HT1080 (cell line): ENCODE measurements at places on chromosomes 13 and 19. TPM values are rescaled to one million over a fixed set of nuclear protein-coding genes. Genes with fewer than 3 reads are reported as not detected.

DNA sequence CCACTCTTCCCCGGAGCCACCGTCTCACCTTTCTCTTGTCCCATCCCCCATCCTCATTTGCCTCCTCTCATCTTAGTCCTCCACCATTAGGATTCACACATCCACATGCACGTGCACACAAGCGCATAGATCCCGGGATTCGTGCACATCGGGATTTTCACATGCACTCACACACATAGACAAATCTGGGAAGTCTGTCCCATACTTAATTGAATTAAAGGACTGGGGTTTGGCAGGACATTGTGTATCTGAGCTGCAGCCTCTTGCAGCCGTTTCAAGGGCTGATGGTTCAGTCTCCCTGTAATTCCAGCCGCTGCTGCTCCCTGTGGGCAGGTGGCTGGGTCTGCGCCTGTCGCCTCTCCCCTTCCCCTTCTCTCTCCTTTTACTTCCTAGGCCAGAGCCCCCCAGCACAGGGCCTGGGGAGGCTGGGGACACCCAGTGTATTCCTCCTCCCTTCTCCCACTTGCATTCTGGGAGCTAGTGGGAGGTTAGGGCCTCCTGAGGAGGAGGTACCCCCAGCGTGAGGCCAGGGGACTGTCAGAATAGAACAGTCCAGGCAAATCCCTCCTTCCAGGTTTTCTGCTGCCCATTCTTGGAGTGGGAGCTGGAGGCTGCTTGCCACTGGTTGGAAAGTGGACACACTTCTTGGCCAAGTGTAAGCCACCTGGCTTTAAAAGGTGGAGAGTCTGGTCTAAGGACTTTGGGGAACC is 43.6 kb downstream of the LYL1 start:
- no peak for DNase-seq

Gene AP3D1
- total RNA-seq, result 124 and 146 TPM in 2 replicates

DNA sequence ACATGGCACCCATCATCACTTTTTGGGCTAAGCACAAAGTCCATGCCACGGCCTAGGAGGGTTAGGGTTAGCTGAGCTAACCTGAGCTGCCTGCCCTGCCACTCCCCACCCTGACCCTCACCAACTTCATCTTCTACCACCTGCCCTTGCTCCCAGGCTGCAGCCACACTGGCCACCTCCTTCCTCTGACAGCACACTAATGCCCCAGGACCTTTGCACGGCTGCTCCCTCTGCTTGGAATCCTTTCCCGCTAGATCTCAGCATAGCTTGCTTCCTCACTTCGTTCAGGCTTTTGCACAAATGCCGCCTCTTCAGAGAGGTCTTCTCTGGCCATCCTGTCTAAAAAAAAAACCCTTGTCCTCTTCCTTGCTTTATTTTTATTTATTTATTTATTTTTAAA is 13.2 kb downstream of the SHANK1 start:
- no peak for DNase-seq

- DNase-seq, result no peak
Observed at GRCh38 chr13:47480951-47481350, 520.1 kb downstream of the SUCLA2 start.

- no peak for DNase-seq
Observed at GRCh38 chr19:6571167-6571566, 19.8 kb downstream of the CD70 start.

- DNase-seq, result no peak
Observed at GRCh38 chr19:23420824-23421223, 25.6 kb upstream of the ZNF91 start.

DNA sequence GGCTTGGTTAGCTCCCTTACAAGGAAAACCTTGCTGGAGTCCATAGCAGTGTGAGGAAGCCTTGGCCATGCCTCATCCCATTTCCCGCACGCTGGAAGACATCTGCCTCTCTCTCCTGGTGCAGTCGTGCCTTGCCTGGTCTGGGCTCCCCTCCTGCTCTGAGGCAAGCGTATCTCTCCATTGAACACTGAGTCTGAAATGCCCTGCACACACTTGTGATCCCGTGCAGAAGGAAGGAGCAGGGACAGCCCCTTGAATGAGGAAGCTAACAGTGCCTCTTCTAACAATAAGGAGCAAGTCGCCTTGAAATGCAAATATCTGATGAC is 407 bp upstream of the ZNF440 start:
- DNase-seq, result no peak

GRCh38 chr13:23325191-23325590 is 108.3 kb downstream of the SACS start:
- DNase-seq, result no peak

DNA sequence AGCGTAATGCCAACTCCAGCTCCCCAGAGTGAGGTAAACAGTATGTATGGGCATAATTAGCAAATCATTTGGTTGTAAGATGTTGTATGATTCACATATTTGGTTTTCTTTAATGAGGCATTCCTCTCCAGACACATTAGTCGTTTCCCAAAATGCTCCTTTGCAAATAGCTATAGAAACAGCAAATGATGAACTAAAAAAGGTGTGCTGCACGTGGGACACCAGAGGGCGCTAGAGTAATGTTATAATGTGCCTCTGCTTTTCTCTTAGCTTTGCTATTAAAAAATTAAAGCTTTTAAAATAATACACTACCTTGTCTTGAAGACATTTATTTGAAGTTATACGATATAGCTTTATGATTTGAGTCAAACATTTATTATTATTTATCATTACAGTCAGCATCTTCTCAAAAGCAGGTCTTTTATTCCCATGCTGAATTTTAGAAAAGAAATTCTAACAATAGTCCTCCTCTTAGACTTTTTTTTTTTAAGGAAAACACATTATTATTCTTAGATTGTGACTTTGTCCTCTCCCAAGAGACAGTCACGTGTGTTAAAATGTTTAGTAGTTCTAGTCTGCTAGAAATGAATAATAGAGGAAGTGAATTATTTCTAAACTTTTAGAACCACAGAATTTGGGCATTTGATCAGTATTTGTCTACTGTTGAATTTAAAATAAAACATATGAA is 121.6 kb upstream of the FRY start:
- DNase-seq, result peak; percentile 31

Gene PRMT1
- total RNA-seq, result 540 and 551 TPM in 2 replicates

GRCh38 chr13:46656786-46657185 is 103.8 kb downstream of the LRCH1 start:
- no peak for DNase-seq

DNA sequence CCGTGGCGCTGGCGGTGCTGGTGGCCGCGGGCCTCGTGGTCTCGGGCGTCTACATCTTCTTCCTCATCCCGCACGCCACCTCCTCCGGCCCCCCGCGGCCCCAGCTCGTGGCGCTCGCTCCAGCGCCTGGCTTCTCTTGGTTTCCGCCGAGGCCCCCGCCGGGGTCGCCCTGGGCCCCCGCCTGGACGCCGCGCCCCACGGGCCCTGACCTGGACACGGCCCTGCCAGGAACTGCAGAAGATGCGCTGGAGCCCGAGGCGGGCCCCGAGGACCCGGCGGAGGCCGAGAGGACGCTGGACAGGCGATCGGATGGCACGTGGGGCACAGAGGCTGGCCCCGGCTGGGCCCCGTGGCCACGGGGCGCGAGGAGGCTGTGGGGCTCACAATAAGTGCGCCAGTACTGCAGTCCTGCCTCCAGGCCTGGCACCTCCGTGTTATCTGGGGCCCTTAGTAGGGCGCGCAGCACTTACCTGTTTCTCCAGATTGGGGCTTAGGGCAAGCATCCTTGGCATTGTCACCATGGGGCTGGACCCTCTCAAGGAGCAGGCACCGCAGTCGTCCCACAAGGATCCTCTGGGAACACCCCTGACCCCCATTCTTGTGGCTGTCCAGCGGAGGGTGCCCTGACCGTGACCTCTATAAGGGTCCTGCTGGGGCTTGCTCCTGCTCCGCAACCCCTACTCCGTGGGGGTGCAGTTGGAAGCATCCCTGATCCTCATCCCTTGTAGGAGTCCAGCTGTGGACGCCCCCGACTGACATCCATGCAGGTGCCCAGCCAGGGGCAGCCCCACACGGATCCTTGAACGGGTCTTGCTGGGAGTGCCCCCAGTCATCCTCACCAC is 1.5 kb downstream of the RNF225 start:
- no peak for DNase-seq

DNA sequence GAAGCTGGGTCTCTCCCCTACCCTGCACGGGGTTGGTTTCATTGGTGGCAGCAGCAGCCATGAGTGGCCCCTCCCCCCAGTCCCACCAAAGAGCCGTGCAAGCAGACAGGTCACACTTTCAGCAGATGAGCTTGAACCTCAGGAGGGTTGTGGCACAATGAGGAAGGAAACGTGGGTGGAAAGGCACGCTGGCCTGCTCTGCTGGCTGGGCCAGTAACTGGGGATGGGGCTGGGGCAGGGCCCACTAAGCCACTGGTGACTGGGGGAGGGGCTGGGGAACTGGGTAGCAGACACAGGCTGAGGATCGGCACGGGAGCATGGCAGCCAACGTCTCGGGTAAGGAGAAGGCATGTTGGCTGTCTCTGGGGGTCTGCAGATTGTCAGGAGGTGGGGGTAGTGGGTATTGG is at the start of gene P2RY11:
TSS of gene P2RY11 (plus strand) at position 289 of the 407 bp plus-strand sequence. CDS start at position 318, 29 bp downstream.
- DNase-seq, result no peak

Gene ZNF560
- total RNA-seq, result 0.47 and 0.94 TPM in 2 replicates

- peak; percentile 50 for DNase-seq
Observed at GRCh38 chr13:97224544-97225300, 2.6 kb downstream of the MBNL2 start.

Gene FFAR3
- total RNA-seq, result 0.11 TPM in 1 of 2 replicates, not detected in the other

DNA sequence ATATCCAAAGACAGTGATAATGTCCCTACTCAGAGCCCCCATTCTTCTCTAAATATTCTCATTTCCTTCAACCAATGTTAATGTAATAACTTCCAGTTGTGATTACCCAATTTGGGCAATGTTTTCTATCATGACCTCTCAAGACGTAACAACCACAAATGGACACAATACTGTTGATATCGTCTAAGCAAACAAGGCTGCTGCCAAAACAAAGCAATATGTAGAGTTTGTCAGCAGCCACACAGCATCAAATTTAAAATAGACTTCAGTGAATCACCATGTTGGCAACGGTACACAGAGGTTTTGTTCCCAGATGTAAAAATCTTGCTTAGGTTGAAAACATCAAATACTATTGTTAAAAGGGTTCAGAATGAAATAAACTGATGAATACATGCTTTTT is 205.1 kb downstream of the DACH1 start:
- peak; percentile 44 for DNase-seq

Gene MEIS3
- 3.2 and 6.3 TPM in 2 replicates for total RNA-seq
